ENCODE measurements at places on chromosomes 11 and 22.

- DNase-seq = no peak
These were observed 61.6 kb upstream of the KCNQ1OT1 start for GRCh38 chr11:2761131-2762030.

- DNase-seq = no peak
These were observed 602 bp upstream of the AQP11 start for GRCh38 chr11:77589181-77589520.

DNA sequence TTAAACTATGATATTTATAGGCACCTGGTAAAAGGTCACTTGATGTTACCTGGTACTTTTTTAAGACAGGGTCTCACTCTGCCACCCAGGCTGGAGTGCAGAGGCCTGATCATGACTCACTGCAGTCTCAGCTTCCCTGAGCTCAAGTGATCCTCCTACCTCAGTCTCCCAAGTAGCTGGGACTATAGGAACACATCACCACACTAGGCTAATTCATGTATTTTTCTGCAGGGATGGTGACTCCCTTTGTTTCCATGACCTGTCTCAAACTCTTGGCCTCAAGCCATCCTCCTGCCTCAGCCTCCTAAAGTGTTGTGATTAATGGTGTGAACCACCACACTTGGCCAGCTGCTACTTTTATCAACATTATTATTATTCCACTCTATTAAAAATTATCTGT lies 47.6 kb downstream of the OR4C45 start:
- DNase-seq = no peak

DNA sequence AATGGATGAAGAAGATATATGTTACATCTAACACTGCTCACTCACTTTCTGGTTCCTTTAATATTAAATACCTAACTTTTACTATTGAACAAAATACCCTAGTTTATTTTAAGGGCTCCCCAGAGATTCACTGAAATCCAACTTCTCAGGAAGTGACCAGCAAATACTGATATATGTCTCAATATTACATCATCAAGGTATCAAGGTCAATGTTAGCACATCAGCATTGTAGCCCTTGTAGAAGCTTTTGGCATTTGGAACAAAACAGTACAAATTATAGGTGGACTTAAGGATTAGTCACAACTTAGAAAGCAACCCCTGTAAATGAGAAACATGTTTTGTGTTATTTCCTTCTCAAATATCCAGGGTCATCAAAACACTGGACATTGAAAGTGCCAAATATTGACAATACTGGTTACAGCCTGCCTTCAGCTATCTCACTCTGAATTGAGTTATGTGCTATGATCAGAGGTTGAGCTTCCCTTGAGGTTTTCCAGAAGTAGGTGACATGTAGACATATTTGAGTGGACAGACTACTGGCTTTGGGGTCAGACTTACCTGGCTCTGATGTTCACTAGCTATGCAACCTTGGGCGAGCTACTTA lies 1.9 kb upstream of the ATL3 start:
- DNase-seq = no peak

- no peak for DNase-seq
These were observed 87.8 kb upstream of the GALNT18 start for GRCh38 chr11:11709447-11710239.

GRCh38 chr11:66970807-66971442 lies 4.2 kb upstream of the C11orf86 start:
- no peak for DNase-seq

- no peak for DNase-seq
These were observed 9.1 kb upstream of the ZBTB16 start for GRCh38 chr11:114050258-114050927.

DNA sequence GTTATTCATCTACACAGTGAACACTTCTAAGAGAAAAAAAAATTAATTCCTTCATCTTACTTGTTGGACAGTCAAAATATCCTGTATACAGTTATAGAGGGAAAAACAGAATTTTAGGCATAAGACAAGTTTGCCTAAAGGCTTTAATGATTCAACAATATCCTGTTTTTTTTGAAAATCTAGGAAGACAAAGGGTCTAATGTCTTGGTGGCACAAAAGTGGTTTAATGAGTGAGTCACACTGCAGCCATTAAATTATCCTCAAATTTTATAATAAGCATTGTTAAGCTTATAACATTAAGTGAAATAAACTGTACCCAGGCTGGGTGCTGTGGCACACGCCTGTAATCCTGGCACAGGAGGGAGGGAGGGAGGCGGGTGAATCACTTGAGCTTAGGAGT lies 72.9 kb downstream of the GAB2 start:
- no peak for DNase-seq

DNA sequence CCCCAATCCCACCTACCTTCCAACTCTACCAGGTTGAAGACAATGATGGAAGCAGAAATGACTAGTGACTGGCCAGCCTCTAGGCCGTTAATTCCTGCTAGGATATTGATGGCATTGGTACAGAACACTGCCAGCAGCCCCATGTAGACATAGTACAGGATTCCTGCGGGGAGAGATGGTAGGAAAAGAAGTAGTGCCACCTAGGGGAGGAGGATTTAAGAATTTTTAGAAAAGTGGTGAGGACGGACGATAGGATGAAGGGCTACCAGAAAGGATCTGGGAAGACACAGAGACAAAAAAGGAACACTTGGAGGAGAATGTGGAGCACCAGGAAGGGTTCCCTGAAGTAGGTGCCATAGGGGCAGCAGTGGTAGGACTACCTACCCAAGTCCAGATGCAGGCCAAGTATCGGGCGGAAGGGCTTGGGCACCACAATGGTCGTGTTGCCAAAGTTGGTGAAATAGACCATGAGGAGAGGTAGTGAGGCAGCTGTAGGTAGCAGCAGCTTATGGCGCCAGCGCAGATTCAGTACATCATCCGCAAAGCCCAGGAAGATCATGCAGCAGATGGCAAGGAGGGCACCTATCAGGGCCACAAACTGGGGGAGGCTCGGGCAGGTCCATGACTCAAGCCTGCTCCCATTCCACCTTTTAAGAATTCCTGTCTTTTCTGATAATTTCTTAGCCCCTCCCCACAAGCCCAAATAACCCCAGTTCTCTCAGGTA lies 1.2 kb downstream of the DPAGT1 start:
- DNase-seq = no peak

GRCh38 chr11:60344146-60344545 lies 17.1 kb downstream of the MS4A6E start:
- no peak for DNase-seq

GRCh38 chr11:46718155-46719019 lies 626 bp upstream of the F2 start:
- no peak for DNase-seq

- DNase-seq = no peak
These were observed 9.2 kb downstream of the MUC2 start for GRCh38 chr11:1083621-1084551.

- no peak for DNase-seq
These were observed 203.1 kb upstream of the MTMR2 start for GRCh38 chr11:96126917-96127595.

GRCh38 chr11:6695377-6695776 lies 12.2 kb upstream of the MRPL17 start:
- no peak for DNase-seq

DNA sequence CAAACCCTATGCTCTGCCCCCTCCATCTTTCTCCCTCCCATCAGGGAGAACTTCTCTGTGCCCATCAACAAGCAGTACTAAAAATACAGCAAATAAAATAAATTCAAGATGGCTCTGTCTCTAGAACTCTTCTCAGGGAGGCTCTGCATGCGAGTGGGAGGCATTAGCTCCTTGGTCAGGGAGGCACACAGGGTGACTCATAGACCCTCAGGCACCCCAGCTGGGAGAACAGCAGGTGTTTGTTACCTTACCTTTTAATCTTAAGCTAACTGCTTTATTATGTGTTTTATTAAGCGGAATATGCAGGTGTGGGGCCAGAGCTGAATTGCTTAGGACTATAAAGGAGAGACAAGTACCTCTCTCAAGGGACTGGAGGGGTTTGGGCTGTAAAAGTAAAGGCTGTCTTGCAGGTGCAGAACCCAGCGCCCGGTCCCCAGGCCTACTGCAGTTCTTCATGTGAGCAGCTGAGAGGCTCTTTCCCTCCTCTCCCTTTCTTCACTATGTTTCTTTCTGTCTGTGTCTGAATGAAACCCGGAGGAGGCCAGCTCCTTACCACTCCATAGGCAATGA lies 20.8 kb downstream of the CSNK2A3 start:
- no peak for DNase-seq

- no peak for DNase-seq
These were observed 65.8 kb upstream of the RASSF10 start for GRCh38 chr11:12943311-12943710.
